DMS153 (cell line): ENCODE measurements at places on chromosomes 11 and 22.

DNA sequence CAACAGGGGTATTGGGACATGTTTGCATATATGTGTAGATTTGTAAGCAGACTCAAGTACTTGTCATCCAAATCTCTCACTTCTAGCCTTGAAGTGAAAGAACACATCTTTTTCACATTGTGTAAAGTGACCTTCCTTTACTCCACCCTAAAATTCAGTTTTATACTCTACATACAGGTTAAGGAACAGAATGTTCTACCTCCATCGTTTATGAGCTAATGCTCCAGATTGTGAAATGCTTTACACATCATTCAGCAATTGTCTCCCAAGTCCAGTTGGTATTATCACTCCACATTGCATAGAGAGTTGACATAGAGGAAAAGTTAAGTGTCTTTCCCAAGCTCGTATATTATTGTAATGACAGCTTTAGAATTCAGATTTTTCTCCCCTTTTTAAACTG lies 46.1 kb upstream of the BLID start:
- DNase-seq: no peak

DNA sequence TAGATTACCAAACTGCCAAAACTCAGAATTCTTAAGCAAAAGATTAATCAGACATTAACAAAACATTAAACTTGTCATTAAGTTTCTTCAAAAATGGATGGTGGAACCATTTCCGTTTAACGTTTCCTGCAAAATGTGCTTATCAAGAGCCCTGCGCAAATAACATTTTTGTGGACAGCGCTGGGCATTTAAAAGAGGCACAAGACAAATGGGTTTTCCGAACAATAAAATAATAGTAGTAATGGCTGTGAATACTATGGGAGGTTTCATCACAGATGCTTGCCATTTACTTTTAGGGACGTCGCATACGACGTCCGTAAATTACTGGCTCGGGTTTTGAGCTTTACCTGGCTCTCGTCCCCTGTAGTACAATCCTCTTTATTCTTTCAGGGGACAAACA lies 1.1 kb downstream of the NPAT start:
- DNase-seq: no peak

DNA sequence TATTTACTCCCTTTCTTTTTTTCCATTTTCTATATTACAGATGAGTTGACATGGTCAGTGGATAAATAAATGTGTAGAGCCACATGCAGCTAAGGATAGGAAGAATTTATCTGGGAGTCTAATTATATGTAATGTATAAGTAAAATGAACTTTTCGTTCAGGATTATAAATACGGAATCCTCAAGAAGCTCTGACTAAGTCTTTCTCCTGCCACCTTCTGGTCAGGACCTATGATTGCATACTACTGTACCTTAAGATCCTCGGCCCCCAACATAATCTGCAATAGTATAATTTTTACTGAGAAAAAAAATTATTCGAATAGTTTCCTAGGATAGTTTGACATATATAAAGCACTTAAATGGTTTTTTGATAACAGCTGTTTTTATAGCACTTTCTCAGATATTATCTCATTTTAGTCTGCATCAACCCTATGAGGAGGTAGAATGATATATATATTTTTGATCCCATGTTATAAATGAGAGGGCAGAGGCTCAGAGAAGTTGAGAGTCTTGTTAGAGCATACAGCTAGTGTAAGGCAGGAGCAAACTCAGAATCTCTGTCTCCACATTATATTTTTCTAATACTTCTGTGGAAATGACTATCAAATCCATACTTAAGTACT lies 36.1 kb downstream of the CCDC90B start:
- peak; percentile 10 for DNase-seq

DNA sequence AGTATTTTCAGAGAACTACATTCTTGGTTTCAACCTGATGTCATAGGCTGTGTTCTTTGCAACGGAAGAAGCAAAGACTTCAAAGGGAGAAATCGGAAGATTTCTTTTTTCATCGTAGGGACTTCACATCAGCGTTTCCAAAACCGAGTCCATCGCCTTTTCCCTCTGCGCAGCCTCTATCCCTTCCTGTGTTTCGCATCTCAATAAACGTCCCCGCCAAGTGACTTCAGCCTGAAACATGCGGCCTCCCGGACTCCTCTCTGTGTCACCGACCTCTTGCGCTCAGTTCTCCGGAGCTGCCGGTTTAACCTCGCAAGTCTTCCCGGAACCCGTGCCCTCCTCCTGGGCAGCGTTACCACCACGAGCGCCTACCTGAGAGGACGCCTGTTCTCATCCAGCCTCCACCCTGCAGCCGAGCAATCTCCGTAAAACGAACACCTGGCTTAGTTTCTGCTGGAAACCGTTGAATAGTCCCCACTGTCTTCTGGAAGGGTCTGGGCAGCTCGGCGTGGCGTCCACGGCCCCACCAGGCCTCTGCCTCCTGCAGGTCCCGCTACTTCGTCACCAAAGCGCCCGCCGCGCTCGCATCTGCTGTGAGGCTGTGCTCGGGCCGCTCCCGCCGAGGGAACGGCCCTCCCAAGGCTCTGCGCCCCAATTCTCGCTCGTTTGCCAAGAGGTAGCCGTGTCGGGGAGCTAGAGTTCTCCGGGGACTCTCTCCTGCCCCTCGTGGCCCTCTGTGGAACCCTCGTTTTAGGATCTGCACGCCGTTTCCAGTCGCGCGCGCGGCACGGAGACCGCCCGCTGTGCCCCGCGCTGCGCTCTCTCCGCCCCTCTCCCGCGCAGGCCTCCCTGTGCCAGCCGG lies at the start of gene GLB1L3:
GLB1L3 (plus strand) TSS at position 846 of the 862 bp plus-strand sequence. CDS start 362 bp downstream, outside the sequence.
- no peak for DNase-seq

- no peak for DNase-seq
Observed at GRCh38 chr22:17303441-17303839, 65.8 kb upstream of the CECR2 start.
